Uterus (tissue), 4 donors: ENCODE measurements at places on chromosomes 5 and 9.

DNA sequence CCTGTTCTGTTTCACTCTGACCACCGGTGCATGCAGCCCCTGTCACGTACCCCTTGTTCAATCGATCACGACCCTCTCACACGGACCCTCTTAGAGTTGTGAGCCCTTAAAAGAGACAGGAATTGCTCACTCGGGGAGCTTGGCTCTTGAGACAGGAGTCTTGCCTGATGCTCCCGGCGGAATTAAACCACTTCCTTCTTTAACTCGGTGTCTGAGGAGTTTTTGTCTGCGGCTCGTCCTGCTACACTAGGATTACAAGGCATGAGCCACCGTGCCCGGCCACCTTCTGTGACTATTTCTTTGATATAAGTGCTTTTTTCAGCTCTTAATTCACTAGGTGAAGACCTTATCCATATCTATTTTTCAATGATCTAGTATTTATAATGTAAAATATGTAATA, 167.5 kb downstream of the TTC39B start:
- no peak overlapping the region for H3K27ac ChIP-seq
- DNase-seq, result no peak
- H3K4me1 ChIP-seq, result no peaks in the 10 kb centered on the region
- H3K36me3 ChIP-seq, result no peaks in the 10 kb centered on the region
- H3K4me3 ChIP-seq, result no peak overlapping the region

DNA sequence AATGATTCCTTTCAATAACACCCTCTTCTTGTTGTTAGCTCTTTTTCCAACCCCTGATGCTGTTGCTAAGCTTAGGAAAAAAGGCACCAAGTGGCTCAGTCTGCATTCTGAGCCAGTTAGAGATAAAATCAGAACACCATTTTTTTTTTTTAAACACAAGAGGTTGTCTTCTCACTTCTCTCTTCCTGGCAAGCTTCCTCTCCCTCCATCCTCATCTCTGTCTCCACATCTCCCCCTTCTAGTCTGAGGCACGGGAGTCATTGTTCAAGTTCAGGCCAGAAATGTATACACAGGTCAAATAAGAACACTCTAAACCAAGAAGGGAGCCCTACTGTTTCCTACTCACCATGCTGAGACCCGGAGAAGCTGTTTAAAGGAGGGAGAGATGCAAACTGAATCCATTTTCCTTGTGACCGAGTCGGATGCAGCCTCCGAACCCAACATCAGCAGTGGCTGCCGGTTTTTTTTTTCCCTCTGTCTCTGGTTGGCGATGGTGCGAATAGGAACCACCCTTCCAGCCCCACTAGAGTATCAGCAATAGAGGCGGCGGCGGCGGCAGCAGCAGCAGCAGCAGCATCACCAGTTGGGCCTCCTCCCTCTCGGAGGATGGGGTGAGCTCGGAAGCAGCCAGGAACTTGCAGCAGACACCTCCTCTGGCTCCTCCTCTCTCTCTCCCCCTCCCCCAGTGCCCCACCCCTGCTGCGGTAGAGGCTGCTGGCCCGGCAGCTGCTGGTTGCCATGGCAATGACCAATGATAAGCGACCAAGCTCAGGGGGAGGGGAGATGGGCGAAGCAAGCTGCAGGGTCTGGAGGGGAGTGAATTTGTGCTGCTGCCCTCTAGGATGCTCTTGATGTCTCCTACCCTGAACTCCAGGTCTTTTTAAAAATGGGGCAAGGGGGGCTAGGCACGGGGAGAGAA, at the start of gene JAKMIP2:
Gene JAKMIP2, minus strand, starts transcription at position 619 of the 919 bp plus-strand sequence. CDS start 110,922 bp downstream, outside the sequence.
- peak; percentile 64 for DNase-seq
- H3K27me3 ChIP-seq, result no peaks in the 10 kb centered on the region
- no peaks in the 10 kb centered on the region for H3K4me1 ChIP-seq
- H3K36me3 ChIP-seq, result no peaks in the 10 kb centered on the region
- H3K27ac ChIP-seq, result peak within 1 kb of the TSS; percentile 62

GRCh38 chr9:86942281-86943200, 4.8 kb downstream of the GAS1 start:
- no peaks in the 10 kb centered on the region for H3K36me3 ChIP-seq
- H3K27ac ChIP-seq, result peak overlapping the region; percentile 93
- no peak for DNase-seq
- H3K27me3 ChIP-seq, result no peaks in the 10 kb centered on the region

DNA sequence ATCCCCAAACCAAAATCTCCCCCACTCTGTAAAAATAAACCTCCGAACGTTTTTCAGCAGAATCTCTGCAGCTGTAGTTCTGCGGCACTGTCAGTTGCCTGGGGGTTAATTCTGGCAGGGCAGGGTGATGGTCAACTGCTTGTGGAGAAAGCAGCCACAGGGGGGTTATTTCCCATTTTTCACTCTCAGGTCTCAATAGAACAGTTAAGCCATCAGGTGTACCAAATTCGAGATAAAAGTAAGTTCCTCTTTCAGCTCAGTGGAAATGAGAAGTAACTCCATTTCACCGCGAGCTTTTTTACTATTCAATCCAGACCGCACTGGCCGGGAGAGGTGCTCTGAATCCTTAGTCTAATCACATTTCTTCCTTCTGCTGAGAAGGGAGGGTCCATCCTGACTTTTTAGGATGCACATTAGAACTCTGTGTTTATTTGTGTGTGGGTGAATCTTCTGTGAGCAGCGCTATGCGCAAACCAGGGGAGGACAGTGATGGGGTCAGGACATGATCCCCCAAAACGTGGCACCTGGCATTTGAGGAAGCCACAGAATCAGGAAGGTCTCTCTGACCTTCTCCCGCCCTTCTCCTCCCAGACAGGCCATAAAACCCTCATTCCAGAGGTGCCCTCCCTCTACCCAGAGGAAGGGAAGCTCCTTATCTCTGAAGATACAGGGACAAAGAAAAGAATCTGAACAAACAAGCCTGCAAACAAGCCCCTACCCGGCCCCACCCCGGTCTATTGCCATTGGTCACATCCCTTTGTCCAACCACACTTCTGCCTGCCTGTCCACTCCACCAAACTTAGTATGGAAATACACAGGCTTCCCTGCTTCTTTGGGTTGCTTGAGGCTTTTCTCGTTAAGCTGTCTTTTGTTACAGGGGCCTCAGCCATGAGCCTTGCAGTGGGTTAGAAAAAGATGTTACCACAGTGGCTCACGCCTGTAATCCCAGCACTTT, 229.0 kb downstream of the ROR2 start:
- peak; percentile 52 for DNase-seq
- no peaks in the 10 kb centered on the region for H3K36me3 ChIP-seq
- H3K27ac ChIP-seq, result peak overlapping the region; percentile 79
- no peak overlapping the region for H3K4me3 ChIP-seq
- no peaks in the 10 kb centered on the region for H3K27me3 ChIP-seq

GRCh38 chr9:134492281-134492691, 149.3 kb upstream of the COL5A1 start:
- no peaks in the 10 kb centered on the region for H3K36me3 ChIP-seq
- H3K4me3 ChIP-seq, result no peak overlapping the region
- peak overlapping the region; percentile 82 for H3K27ac ChIP-seq
- no peaks in the 10 kb centered on the region for H3K4me1 ChIP-seq
- peak; percentile 86 for DNase-seq

DNA sequence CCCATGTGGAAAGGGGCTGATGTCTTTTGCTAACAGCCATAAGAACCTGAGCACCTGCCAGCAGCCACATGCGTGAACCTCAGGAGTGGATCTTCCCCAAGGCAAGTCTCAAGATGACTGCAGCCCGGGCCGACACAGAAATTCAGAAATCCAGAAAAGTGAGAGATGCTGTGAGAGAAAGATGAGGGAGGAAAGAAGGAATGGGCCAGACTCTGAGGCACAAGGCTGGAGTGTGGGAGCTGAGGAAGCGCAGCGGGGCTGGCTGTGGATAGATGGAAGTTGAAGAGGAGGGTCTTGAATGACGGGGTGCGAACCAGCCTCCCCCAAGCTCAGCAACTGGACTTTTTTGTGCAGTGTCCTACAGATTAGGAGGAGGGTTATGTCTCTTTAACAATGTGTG, 337.8 kb downstream of the GADD45G start:
- H3K27ac ChIP-seq, result peak overlapping the region; percentile 93
- peaks cover 12% of the 10 kb centered on the region for H3K4me1 ChIP-seq
- H3K36me3 ChIP-seq, result no peaks in the 10 kb centered on the region
- H3K4me3 ChIP-seq, result no peak overlapping the region

DNA sequence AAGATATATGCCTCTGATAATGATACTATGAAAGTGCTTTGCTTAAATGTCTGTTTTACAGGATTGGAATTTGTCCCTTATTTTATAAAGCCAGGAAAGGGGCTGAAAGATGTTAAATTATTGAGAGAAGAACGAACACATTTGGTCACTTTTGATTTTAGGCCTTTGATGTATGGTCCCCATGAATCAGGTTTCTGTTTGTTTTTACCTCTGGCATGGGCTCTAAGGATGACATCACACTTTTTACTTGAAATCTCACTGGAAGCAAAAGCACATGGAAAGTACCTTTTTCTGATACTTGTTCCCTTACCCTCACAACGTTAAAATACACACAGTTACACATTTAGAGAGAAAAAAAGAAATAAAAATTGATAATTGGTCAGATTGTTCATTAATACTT, 6.9 kb downstream of the OTULIN start:
- no peaks in the 10 kb centered on the region for H3K27me3 ChIP-seq
- peaks cover 4% of the 10 kb centered on the region for H3K4me1 ChIP-seq
- H3K36me3 ChIP-seq, result no peaks in the 10 kb centered on the region
- no peak for DNase-seq
- no peak overlapping the region for H3K27ac ChIP-seq
- no peak overlapping the region for H3K4me3 ChIP-seq

GRCh38 chr5:11904265-11904906, at the start of gene CTNND2:
TSS of gene CTNND2 (minus strand) at chr5:11904446. CDS start at chr5:11903853, 593 bp downstream.
- no peak for DNase-seq
- no peaks in the 10 kb centered on the region for H3K36me3 ChIP-seq
- H3K27ac ChIP-seq, result no peak within 1 kb of the TSS
- H3K27me3 ChIP-seq, result peaks cover 17% of the 10 kb centered on the region
- no peak within 1 kb of the TSS for H3K4me3 ChIP-seq

DNA sequence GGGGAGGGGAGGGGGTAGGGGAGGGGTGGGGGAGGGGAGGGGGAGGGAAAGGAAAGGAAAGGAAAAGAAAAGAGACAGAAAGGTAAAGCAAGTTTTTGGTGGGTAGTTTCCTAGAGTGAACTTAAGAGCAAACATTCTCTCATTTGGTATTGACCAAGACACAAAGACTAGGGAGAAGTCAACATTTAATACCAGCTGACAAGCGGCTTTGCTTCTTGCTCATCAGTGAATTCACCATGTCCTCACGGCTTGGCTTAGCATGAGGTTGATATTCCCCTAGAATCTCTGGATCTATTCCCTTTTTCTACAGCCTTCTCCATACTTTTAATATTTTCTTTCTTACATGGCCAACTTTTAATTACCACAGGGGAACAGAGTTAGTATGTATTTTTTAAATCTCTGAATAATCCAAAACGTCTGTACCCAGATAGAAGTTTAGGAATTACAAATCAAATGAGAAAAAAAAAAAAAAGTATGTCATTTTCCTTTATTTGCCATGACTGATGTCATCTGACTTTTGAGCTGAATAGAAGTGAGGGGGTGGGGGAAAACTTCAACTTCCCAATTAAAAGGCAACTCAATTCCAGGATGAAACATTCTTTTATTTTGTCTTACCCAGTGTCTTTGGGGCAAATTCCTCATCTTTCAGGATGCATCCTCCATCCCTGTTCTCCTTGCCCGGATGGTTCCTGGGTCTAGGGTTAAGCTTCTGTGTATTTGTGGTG, 40.1 kb upstream of the GLIS3 start:
- no peaks in the 10 kb centered on the region for H3K36me3 ChIP-seq
- DNase-seq, result no peak
- no peak overlapping the region for H3K4me3 ChIP-seq

- H3K36me3 ChIP-seq, result no peaks in the 10 kb centered on the region
- H3K27me3 ChIP-seq, result no peaks in the 10 kb centered on the region
- DNase-seq, result no peak
- no peak overlapping the region for H3K4me3 ChIP-seq
- peak overlapping the region; percentile 3 for H3K27ac ChIP-seq
- no peaks in the 10 kb centered on the region for H3K4me1 ChIP-seq
Observed at GRCh38 chr9:76887003-76887821, 18.7 kb downstream of the PRUNE2 start.

- no peak overlapping the region for H3K27ac ChIP-seq
- peak; percentile 57 for DNase-seq
- no peak overlapping the region for H3K4me3 ChIP-seq
- no peaks in the 10 kb centered on the region for H3K4me1 ChIP-seq
- H3K36me3 ChIP-seq, result no peaks in the 10 kb centered on the region
- H3K27me3 ChIP-seq, result no peaks in the 10 kb centered on the region
Observed at GRCh38 chr5:139844472-139845145, 49.0 kb downstream of the PSD2 start.

DNA sequence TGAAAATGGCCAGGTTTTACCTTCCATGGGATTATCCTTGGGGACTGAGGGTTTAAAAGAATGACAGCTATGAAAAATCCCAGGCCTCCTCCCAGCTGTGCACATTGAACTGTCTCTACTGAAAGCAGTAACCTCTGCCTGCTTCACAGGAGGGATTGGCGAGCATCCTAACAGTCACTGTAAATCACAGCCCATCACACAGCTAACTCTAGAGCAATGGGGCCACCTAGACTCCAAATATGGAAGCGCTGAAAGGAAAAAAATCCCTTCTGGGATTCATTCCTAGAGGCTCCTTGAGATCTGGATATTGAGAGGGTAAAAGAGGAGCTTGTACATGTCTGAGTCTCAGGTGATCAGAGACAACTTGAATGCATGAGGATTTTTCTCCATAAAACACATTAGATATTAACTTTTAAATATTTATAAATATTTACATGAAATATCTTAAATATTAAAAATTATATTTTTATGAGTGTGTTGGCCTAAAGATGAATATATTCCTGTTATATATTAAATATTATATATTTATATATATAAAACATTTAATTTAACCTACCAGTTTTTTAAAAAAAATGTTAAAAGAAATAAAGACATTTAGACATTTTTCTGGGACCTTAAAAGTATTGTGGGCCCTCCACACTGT, 133.8 kb upstream of the SLC24A2 start:
- no peak overlapping the region for H3K27ac ChIP-seq
- no peaks in the 10 kb centered on the region for H3K4me1 ChIP-seq
- H3K4me3 ChIP-seq, result no peak overlapping the region

DNA sequence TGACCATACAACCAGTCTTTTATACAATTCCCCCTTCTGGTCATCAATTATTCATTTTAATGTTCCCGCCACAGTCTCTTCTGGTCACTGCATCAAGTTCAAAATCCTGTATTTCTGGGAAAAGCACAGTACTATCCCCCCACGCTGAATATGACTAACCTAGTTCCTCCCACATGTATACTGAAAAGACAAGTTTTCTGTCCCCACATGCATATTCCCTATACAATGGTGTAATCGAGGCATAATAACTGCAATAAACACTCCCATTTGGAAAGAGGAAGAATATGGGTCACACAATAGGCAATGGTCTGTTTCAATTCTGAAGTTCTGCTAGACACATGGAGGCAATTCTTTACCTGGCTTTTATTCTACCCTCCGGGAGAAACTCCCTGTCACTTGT, 344.9 kb downstream of the EFNA5 start:
- no peaks in the 10 kb centered on the region for H3K27me3 ChIP-seq
- H3K27ac ChIP-seq, result no peak overlapping the region
- H3K4me3 ChIP-seq, result no peak overlapping the region
- no peaks in the 10 kb centered on the region for H3K4me1 ChIP-seq
- H3K36me3 ChIP-seq, result no peaks in the 10 kb centered on the region
- no peak for DNase-seq

- no peaks in the 10 kb centered on the region for H3K27me3 ChIP-seq
- H3K4me1 ChIP-seq, result no peaks in the 10 kb centered on the region
- no peak overlapping the region for H3K27ac ChIP-seq
- DNase-seq, result no peak
- H3K4me3 ChIP-seq, result no peak overlapping the region
Observed at GRCh38 chr9:106310782-106311181, 552.2 kb upstream of the ZNF462 start.
